ENCODE measurements at places on chromosomes 4 and X. TPM values are rescaled to one million over a fixed set of nuclear protein-coding genes. Genes with fewer than 3 reads are reported as not detected.
A peak's percentile ranks its signal among the peaks of the same experiment; 100 is the strongest.

GRCh38 chr4:158775091-158775651 lies 6.3 kb downstream of the FNIP2 start:
- peak overlapping the region; percentile 23 for H3K27ac ChIP-seq
- no peaks in the 10 kb centered on the region for H3K27me3 ChIP-seq
- peaks cover 24% of the 10 kb centered on the region for H3K4me1 ChIP-seq
- no peaks in the 10 kb centered on the region for H3K36me3 ChIP-seq
- no peak overlapping the region for H3K4me3 ChIP-seq
- DNase-seq = no peak

GRCh38 chr4:89294573-89295269 lies 12.9 kb downstream of the GPRIN3 start:
- peak overlapping the region; percentile 86 for H3K27ac ChIP-seq
- no peaks in the 10 kb centered on the region for H3K27me3 ChIP-seq
- no peak for DNase-seq
- H3K4me1 ChIP-seq = peaks cover 42% of the 10 kb centered on the region
- no peaks in the 10 kb centered on the region for H3K36me3 ChIP-seq
- H3K4me3 ChIP-seq = no peak overlapping the region

- DNase-seq = no peak
- no peaks in the 10 kb centered on the region for H3K4me1 ChIP-seq
- H3K27me3 ChIP-seq = no peaks in the 10 kb centered on the region
- no peak overlapping the region for H3K4me3 ChIP-seq
Observed at GRCh38 chrX:10483191-10483831, 137.1 kb downstream of the MID1 start.

DNA sequence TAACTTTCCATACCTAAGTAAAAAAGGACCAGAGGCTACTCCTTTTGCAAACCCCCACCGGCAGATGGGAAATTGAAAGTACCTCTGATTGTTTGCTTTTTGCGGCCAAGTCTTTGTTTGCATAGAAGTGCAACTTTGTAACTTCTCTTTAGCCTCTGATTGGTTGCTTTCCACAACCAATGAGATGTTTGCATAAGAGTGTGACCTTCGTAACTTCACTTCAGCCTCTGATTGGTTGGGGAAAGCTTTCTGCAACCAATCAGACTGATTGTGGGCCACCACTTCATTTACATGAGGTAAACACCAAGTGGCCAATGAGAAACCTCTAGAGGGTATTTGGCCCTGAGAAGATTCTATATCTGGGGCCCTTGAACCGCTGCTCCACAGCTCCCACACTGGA lies 48.8 kb upstream of the PGRMC1 start:
- no peak overlapping the region for H3K4me3 ChIP-seq
- DNase-seq = no peak

GRCh38 chrX:26672571-26672970 lies 456.6 kb downstream of the MAGEB5 start:
- H3K4me3 ChIP-seq = no peak overlapping the region
- H3K27ac ChIP-seq = no peak overlapping the region
- H3K4me1 ChIP-seq = no peaks in the 10 kb centered on the region
- no peaks in the 10 kb centered on the region for H3K36me3 ChIP-seq

DNA sequence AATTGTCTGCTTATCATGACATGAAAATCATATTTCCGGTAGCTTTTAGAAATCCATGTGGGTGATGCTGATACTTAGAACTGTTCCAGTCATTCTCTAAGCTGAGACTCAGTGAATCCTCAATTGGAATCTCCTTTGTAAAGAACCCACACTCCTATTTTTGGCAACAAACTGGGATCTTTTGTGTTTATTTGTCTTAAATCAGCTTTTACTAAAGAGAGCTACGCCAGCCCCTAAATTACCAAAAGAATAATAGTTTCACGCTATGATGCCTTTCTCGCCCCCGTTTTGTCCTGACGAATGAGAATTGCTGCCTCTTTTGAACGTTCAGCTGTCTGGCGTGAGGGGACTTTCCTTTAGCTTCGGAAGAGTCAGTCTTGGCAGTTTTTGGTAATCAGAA lies 195.9 kb downstream of the SHOX start:
- no peak overlapping the region for H3K27ac ChIP-seq
- no peak for DNase-seq
- no peaks in the 10 kb centered on the region for H3K36me3 ChIP-seq
- no peaks in the 10 kb centered on the region for H3K27me3 ChIP-seq

- peaks cover 13% of the 10 kb centered on the region for H3K36me3 ChIP-seq
- H3K27me3 ChIP-seq = no peaks in the 10 kb centered on the region
- peak; percentile 55 for DNase-seq
- peaks cover 24% of the 10 kb centered on the region for H3K4me1 ChIP-seq
Observed at GRCh38 chr4:39976945-39977488, 694 bp downstream of the PDS5A start.

DNA sequence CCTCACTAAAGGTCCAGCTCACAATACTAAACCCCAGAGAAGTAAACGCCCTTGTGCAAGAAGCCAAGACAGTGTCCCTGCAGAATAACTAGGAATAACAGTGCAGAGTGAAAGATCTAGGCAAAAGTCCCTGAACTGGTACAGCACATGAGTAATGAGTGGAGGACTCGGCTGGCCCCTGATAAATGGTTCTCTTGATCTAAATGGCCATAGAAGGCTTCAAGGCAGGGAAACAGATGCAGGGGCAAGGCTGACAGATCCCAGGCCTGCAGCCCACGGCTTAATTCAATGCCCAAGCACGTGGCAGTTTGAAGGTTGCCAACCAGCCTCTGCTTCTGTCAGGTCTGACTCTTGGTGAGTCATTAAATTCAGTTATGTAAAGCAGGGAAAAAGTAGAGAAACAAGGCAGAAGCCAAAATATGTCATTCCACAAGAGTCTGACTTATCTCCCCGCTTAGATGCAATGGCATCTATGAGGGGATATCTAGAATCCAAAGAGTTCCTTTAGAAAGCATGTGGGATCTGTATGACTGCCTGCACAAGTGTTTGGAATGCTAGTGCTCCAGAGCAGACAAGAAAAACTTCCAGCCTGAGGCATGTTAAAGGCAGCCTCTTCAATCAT lies 121.3 kb downstream of the PRDM5 start:
- H3K36me3 ChIP-seq = no peaks in the 10 kb centered on the region
- H3K4me3 ChIP-seq = no peak overlapping the region
- H3K27me3 ChIP-seq = no peaks in the 10 kb centered on the region

- H3K27me3 ChIP-seq = no peaks in the 10 kb centered on the region
- no peaks in the 10 kb centered on the region for H3K4me1 ChIP-seq
- no peaks in the 10 kb centered on the region for H3K36me3 ChIP-seq
- DNase-seq = no peak
Observed at GRCh38 chr4:11021333-11021732, 336.8 kb upstream of the CLNK start.

DNA sequence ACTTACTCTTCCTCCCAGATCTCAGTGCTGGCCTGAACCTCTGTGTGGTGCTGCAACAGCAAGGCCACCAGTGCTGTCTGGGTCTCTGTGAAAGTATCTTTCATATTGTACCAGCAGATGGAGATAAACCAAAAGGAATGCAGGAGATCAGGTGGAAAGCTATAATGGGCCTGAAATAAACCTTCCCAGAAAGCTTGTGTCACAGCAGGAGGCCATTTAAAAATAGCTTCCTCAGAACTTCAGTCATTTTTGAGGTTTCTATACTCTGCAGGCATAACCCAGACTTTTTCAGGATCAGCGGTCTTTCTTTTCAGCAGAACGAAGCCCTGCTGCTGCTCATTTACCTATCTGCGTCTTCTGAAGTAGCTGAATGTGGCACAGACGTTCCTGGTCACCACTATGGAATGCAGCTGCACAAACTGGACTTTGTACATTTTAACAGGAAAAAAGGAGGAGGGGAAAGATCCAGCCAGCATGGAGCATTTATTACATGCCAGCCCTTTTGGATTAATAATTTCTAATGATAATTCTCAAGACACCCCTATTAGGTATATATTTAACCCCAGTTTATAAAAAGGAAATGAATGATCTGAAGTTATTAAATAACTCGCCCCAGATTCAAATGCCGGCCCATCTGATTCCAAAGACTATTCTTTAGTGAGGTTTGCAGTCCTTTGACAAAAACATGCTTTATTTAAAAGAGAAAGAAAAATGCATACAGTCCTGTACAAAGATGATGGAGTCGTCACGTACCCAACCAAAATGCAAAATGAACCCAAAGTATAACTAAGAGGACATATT lies 119.7 kb downstream of the NFKB1 start:
- no peak overlapping the region for H3K4me3 ChIP-seq
- peak overlapping the region; percentile 77 for H3K27ac ChIP-seq
- no peaks in the 10 kb centered on the region for H3K27me3 ChIP-seq
- H3K36me3 ChIP-seq = peaks cover 2% of the 10 kb centered on the region
- H3K4me1 ChIP-seq = no peaks in the 10 kb centered on the region
- DNase-seq = peak; percentile 35

GRCh38 chr4:5204781-5205180 lies 153.5 kb downstream of the STK32B start:
- H3K27ac ChIP-seq = no peak overlapping the region
- H3K4me1 ChIP-seq = no peaks in the 10 kb centered on the region
- no peak for DNase-seq
- H3K4me3 ChIP-seq = no peak overlapping the region
- no peaks in the 10 kb centered on the region for H3K27me3 ChIP-seq

MAGEB10 gene
- not detected for polyA plus RNA-seq

FAM199X gene
- polyA plus RNA-seq = 9.9 TPM

CYTL1 gene
- polyA plus RNA-seq = 0.35 TPM

XAGE1A gene
- polyA plus RNA-seq = not detected

F9 gene
- polyA plus RNA-seq = not detected

SMARCA1 gene
- 27.6 TPM for polyA plus RNA-seq

ODAPH gene
- polyA plus RNA-seq = not detected

CTAG1A gene
- not detected for polyA plus RNA-seq
